ENCODE measurements at places on chromosomes 5 and 9.

- no peak for DNase-seq
Observed at GRCh38 chr5:149823375-149823774, 93.3 kb downstream of the PPARGC1B start.

DNA sequence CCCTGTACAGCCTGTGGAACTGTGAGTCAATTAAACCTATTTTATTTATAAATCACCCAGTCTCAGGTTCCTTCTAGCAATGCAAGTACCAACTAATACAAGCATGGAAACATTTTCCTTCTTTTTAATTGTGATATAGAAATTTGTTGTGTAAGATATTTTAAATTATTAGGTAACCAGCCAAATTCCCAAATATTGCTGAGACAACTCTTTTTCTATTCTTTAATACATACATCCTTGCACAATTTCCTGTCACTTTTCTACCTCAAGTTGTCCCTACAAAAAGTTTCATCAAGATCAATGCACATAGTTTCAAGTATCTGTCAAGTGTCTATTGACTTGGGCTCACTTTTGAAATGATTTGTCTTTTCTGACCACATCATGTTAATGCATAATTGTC lies 488.6 kb downstream of the ACTL7B start:
- DNase-seq, result no peak

DNA sequence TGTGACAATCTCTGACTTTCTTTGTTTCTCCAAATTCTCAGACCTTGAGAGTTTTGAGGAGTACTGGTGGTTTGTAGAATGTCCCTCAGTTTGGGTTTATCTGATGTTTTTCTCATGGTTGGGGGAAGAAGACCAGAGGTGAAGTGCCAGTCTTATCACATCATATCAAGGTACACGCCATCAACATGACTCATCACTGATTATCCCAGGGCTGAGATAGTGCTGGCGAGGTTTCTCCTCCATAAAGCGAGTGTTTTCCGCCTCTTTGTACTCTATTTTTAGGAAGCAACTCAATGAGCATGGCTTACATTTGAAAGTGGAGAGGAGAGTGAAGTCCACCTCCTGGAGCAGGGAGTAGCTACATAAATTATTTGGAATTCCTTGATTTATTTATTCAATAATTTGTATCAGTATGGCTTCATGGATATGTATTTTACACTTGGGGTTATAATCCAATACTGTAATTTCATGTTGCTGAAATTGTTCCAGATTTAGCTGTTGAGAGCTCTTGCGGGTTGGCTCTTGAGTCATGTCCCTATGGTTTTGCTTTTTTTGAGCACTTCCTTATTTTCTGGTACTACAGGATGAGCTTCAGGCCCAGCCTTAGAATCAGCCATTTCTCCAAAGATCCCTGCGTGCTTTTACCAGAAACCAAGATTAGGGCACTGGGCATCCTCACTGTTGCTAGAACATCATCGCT lies 23.9 kb downstream of the DCANP1 start:
- DNase-seq, result no peak

GRCh38 chr5:107542831-107543231 lies 127.9 kb downstream of the EFNA5 start:
- peak; percentile 83 for DNase-seq

- DNase-seq, result no peak
Observed at GRCh38 chr5:150106674-150107426, 20.5 kb upstream of the CSF1R start.

GRCh38 chr9:99253772-99254431 lies 31.8 kb downstream of the SEC61B start:
- DNase-seq, result no peak

DNA sequence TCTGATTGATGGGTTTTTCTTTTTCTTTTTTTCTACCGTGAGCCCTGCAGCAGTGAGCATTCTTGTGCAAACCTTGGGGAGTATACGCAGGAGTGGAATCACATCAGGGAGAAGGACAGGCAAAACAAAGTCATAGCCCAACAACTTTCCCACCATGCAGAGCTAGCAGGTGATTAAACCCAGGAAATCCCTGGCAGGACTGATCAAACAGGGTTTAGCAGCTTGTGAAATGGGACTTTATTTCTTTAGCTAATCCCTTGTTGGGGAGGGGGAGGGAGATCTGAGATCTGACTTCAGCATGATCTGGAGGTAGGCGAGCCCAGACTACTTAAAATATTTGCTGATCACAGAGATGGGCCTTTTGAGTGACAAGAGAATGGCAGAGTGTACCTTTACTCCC lies 162.0 kb upstream of the GLRA1 start:
- DNase-seq, result no peak

- no peak for DNase-seq
Observed at GRCh38 chr9:114016101-114016500, 62.0 kb downstream of the AMBP start.

GRCh38 chr9:136239135-136239982 lies 6.3 kb downstream of the QSOX2 start:
- DNase-seq, result no peak

DNA sequence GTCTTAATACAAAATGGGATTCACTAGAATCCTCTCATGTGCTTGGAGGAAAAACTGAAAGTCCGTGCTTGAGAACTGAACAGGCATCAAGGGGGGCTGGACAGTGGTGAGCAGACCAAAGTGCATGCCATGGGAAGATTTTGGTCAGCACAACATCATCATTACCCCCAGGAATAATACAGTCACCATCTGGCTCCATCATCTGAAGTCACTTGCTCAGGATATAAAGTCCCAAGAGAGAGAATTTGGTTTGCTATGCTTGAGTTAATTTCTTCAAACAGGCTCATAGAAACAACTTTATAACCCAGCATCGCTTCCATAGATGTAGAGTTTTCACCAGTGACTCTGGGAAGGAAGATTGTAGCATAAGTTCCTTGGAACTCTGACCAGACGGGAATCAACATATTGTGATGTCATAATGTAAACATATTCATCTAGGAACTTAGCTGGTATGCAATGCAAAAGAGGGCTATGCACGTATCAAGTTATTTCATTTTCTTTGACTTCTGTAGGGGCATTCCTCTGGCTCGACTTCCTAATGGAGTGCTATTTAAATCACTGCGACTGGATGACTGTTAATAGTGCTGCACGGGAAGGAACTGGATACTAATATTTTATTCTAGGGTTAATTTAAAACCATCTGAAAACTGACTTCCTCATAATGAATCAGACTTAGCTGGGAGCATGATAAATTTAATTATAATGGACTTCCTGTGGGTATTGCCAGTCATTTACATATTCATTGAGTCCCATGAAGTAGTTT lies 145.2 kb downstream of the MTRR start:
- DNase-seq, result no peak

DNA sequence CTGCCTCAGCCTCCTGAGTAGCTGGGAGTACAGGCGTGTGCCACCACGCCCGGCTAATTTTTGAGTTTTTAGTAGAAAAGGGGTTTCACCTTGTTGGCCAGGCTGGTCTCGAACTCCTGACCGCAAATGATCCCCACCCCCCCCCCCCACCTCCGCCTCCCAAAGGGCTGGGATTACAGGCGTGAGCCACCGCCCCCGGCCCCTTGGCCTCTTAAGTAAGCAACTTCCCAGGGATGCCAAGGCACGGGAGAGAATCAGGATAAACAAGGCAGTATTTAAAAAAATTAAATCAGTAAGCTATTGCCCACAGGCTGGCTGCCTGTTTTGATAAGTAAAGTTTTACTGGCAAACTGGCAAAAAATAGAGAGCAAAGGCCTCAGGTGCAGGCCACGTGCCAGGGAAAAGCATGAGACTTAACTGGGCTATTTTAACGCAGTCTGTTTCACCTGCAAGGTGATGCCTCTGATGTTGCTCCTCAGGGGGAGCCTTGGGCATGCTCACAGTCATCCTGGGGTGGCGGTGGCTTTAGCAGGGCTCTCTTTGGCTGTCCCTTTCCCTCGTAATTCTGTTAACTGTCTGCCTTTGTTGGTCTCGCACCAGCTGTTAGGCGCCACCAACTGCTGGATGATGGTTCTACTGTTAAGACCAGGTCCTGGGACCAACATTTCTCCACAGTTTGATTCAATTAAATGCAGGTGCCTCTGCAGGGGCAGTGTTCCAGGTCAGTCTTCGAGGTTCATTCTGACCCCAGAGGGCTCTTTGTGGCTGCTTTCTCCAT lies 19.4 kb upstream of the RNF130 start:
- DNase-seq, result no peak

DNA sequence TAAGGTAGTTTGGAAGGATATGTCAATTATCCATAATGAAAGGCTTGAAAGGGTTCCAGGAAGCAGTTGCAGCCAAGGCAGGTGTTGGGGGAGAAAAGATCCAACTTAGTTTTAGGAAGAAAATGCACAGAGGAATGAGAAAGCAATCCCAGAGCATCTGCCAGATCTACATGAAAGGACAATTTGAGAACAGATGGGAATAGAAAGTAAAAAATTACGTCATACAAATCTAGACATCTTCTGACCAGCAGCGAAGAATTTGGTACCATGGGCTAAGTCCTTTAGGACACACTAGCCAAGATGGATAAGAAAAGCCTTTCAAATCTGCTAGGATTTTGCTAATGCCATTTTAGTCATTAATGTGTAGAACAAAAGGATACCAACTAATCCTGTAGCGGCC lies 244.1 kb upstream of the PRR16 start:
- no peak for DNase-seq

DNA sequence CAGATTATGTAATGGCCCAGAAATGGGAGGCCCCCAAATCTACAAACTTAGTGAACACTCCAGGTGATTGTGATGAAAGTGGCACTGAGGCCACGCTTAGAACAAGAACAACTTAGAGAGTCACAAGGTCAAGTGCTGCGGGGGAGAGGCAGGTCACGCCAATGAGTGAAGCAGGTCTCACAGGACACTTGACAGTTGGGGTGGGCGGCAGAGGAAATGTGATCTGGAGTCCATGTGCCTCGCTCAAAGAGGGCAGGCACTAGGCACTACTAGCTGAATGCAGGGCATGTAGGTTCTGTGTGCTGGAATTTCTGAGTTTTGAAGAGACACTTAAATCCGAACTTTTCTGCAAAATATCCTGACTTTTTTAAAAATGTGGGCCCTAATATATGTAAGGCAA lies 193.2 kb upstream of the RORB start:
- no peak for DNase-seq

- DNase-seq, result no peak
Observed at GRCh38 chr5:72231991-72232703, 87.9 kb downstream of the MRPS27 start.

Data from left ventricle myocardium superior (tissue), 1 donor.